ENCODE measurements at places on chromosomes 12 and 14.

- no peak for DNase-seq
These were observed 11.6 kb downstream of the PLEKHG3 start for GRCh38 chr14:64715628-64716412.

DNA sequence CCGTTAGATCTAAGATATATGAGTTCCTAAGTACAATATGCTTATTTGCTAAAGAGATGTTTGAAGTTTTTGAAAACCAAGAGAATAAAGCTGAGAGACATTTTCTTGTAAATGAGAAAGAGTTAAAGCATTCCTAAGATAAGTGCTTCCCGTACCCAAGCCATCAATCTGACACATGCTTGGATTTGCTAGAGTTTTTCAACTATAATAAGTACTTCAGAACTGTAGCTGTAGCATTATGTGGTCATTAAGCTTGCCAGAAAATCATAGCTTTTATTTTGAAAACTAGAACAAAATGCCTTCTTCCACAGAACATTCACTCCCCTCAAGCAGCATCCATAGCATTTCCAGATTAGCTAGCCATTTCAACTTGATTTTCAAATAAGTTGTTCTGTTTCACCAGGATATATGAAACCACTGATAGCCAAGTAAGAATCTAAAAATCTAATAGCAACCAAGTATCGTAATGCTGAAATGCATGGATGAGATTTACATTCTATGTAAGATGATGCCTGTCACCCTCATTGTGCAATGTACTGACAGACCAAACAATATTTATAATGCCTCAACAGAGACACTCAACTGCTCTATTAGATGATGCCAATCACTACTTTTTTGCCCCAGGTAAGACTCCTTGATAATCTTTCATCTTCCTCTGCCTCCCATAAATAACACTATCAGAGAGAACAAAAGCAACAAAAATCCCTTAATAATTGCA lies 8.0 kb downstream of the SNW1 start:
- DNase-seq: no peak

DNA sequence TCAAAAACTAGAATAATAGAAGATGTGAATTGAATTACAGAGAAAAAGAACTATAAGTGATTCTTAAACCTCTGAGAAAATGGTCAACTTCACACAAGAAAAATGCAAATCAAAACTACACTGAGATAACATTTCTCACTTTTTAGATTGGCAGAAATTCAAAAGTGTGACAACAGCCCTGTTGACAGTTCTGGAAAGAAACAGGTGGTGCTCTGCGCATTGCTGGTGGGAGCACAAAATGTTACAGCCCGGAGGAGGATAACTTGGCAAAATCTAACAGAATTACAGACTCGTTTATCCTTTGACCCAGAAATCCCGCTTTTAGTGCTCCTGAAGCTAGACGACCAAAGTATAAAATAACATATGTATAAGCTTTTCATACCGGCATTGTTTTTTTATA lies 222.5 kb upstream of the CNTN1 start:
- no peak for DNase-seq

DNA sequence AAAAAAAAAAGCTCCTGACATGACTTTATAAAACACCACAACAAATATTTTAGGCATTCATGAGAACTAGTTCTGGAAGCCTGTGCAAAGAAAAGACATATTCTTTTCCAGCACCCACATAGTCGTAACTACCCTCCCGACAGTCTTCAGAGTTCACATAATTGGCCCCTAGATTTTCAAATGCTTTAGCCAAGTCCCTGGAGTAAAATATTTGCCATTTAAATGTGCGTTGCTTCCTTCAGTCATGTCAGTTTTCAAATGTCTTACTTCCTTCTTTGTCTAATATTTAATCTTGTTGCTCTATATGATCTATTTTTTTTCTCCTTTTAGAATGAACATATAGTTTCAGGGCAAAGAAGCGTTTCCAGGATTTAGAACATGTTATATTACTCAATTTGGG lies 66.8 kb upstream of the KRAS start:
- DNase-seq: no peak

GRCh38 chr12:30822385-30823155 lies 67.8 kb upstream of the CAPRIN2 start:
- no peak for DNase-seq

- DNase-seq: no peak
These were observed 133.2 kb downstream of the ANO4 start for GRCh38 chr12:100927826-100928225.

DNA sequence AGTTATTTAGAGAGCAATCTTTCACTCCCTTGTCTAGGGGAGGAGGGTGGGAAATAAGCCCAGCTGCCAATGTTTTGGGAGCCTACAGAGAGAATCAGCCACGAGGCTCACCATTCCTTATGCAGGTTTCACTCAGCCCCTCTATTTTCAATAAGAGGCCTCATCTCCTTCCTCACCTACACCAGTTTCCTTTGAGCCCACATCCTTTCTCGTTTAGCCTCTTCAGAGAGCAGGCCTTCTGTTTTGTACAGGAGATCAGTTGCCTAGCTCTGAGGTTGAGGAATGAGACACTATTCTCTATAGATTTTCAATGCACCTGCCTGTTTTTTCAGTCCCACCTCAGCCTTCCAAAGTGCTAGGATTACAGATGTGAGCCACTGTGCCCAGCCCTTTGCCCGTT lies 17.9 kb downstream of the SNAPC1 start:
- DNase-seq: no peak

GRCh38 chr12:20492251-20492760 lies 124.0 kb downstream of the PDE3A start:
- DNase-seq: no peak

Measured in activated naive CD4-positive, alpha-beta T cell treated with anti-CD3 and anti-CD28 coated beads, Interleukin-2, amount 50 U/mL, for 72 hours (primary cell).